Stimulated activated CD8-positive, alpha-beta memory T cell treated with anti-CD3 and anti-CD28 coated beads, Interleukin-4, amount 100 ng/mL, for 4 hours (primary cell): ENCODE measurements at places on chromosomes 2 and 18.

DNA sequence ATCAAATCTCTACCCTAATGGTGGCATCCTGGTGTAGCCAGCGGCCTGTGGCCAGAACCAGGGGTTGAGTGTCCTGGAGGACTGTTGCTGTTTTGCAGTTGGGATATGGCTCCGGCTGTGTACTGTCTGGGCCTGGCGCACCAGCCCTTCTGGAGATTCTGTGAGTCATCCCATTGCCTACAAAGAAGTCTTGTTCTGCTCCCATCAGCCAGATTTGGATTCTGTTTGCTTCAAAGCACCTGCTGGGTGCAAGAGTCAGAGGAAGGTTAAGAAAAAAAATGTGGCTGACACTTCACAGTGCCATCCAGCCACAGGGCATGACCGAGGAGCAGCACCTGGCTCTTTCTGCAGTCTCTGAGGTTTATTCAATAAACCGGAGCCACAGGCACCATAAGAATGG, 41.0 kb upstream of the ASAP2 start:
- no peak for DNase-seq

GRCh38 chr2:11082880-11083279, 72.4 kb upstream of the SLC66A3 start:
- no peak for DNase-seq

GRCh38 chr2:11017921-11018320, 106.2 kb downstream of the KCNF1 start:
- DNase-seq = no peak

- DNase-seq = no peak
Observed at GRCh38 chr2:241227594-241227993, 39.1 kb downstream of the ANO7 start.

- DNase-seq = no peak
Observed at GRCh38 chr2:85288244-85288725, 39.5 kb downstream of the TGOLN2 start.

GRCh38 chr2:43540021-43540779, 55.6 kb downstream of the THADA start:
- DNase-seq = no peak

GRCh38 chr2:176848844-176849243, 363.8 kb upstream of the HNRNPA3 start:
- no peak for DNase-seq

DNA sequence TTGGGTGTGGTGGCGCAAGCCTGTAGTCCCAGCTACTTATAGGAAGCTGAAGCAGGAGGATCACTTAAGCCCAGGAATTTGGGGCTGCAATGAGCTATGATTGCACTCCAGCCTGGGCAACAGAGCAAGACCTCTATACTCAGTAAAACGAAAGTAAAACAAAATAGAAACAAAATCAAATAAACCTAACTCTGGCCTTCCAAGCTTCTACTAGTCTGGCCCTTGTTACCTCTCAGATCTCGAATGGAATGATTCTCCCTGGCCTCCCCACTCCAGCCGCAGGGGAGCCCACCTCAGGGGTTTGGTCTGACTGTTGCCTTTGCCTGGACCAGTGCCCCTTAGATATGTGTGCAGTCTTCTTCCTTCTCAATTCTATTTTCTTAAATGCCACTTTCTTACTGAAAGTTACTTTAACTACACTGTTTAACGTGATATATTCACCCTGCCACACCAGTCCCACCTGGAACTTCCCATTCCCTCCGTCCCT, 160.0 kb upstream of the GCFC2 start:
- DNase-seq = no peak

DNA sequence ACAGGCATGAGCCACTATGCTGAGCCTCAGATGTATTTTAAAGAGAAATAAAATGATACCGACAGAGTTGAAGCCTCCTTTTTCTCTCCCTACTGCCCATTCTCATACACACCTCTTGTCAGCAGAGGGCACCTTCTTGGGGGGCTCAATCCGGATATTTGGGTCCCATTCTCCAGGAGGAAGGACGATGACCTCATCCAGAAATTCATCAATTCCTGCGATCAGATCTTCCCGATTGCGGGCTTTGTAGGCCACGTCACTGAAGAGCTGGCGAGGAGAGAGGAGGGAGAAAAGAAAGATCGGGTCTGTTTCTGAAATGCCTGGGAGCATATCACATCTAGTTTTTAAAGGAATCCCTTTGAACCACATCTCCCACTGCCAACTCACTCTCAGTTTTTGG, 54.4 kb downstream of the MTHFD2 start:
- no peak for DNase-seq

DNA sequence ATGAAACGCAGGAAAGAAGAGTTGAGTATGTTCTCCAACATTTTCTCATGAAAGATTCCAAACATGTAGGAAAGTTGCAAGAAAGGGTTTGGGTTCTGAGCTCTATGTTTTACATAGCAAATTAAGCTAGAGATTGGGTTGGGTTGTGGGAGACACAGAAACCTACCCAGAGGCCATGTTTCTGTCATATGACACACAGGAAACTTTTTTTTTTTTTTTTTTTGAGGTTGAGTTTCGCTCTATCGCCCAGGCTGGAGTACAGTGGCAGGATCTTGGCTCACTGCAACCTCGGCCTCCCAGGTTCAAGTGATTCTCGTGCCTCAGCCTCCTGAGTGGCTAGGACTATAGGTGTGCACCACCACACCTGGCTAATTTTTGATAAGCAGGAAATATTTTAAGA, 57.6 kb downstream of the DOCK10 start:
- DNase-seq = no peak

DNA sequence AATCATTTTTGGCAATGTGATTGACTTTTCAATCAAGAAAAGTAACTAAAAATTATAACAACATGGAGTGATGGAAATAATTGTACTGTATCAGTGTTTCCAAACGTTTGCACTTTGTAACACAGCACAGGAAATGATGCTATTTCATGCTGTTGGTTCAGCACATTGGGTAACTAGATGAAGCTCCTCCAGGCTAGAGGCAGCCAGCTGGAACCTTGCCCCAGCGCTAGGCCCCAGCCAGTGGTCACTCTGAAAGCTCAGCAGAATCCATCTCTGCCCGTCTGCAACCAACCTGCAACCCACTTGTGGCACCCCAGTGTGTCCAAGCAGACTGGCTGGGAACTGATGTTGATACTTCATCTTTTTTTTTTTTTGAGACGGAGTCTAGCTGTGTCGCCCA, 15.3 kb downstream of the UNC50 start:
- DNase-seq = no peak

DNA sequence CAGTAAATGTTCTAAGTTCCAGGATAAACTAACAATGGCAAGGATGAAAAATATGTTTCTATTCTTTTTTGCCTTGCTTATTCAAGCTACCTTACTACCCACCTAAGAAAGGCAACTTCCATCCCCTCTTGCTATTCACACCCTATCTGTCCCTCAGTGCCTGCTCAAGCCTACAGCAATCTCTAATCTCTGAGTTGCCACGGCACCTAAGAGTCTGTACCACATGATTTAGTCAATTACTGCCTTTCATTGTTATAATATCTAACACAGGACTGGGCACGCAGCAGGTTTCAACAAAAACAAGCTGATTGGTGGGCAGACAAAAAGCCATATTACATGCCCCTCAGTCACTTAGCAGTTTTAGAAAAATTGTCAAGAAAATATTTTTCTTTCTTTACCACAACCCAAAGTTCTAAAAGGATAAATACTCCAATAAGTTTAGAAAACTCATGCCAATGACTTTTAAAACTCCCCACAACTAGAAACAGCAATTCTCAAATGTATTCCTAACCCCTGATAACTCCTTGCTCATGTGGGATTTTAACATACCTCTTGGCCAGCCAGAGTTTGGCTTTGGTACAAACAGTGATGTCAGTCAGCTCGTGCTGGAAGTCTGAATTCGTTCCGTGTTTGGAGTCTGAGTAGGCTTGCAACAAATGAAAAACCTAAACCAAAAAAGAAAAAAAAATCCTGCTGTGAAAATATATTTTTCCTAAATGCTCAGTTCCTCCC, 117.3 kb upstream of the ZFP36L2 start:
- DNase-seq = no peak

DNA sequence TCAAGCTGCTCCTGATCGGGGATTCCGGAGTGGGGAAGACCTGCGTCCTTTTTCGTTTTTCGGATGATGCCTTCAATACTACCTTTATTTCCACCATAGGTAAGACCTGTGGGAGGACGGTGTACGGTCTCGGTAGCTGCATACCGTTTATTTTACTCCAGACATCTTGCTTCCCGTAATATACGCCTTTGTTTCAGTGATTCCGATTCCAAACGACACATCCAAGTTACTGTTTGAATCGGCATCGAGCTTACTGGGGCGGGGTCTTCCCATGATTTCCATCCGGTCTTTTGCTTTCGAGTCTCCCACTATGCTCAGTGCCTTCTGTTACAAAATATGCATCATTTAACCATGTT, 731 bp downstream of the RAB10 start:
- DNase-seq = no peak

GRCh38 chr18:36354989-36355388, 57.5 kb downstream of the FHOD3 start:
- no peak for DNase-seq

DNA sequence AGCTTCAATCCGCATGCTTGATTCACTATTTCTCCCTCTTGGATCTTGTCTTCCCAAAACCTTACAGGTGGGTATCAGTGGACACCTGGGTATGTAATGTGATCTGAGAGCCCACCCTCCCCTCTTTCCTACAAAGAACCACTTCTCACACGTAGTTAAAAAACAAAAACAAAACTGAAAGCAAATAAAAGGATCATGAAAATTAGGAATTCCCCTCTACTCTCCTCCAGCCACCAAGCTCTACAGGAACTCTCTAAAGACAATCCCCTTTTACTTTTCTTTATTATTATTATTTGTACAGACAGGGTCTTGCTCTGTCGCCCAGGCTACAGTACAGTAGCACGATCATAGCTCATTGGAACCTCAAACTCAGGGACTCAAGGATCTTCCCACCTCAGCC, 40.8 kb upstream of the MYO1B start:
- DNase-seq = no peak

DNA sequence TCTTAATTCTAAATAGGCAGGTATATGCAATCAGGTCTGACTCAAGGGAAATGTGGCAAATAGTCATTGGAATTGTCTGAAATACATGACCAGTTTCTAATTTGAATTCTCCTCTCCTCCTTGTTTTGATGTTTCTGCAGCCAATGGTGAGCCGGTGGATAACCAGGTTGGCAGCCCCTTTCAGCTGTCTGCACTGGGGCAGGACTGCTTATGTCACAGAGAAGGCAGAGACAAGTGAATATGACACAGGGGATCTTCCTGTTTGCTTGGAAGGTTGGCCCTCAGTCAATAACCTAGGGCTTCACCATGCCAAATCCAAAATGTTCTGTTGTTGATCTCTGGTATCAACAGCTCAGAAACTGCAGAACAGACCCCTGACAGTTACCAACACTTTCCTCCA, 12.1 kb downstream of the MYT1L start:
- DNase-seq = no peak

DNA sequence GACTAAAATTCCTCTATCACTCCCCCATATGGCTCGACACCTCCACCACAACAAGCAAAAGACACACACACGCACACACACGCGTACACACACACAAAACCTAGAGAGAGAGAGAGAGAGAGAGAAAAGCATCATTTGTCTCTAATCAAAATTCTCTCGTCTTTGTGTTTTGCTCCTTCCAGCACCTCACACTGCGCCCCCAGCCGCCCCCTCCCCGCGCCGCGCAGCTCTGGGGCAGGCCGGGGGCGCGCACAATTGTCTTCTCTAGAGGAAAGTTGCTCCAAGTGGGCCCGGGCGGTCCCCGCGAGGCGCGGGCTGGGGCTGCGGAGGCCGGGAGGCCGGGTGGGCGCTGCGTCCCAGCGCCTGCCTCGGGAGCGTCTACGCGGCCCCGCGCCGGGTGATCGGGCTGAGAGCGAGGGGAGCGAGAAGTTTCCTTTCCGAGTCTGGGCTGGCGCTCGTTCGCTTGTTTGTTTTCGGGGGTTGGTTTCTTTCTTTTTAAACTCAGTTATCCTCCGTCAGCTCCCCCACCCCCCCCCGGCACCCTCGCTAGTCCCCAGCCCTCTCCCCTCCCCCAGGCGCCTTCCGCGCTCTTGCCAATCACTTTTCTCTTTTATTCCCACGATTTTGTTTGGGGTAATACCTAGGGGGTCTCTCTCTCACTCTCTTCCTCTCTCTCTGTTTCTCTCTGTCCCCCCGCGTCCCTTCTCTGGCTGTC, 4.1 kb downstream of the ZEB2 start:
- no peak for DNase-seq

DNA sequence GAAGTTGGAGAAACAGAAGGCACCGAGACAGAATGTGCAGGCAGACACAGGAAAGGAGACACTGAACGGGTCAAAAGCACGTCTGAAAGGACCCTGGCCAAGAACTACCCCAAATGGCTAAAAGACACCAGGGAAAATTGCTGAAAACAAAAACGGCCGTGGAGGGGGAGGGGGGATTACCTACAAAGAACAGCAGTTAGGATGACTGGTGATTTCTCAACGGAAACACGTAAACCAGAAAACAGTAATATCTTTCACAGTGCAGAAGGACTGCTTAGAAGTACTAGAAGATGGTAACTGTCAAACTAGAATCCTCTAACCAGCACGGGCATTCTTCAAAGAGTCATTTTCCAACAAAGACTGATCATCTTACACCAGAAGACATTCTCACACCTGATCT, 142.6 kb downstream of the HDAC4 start:
- DNase-seq = no peak

DNA sequence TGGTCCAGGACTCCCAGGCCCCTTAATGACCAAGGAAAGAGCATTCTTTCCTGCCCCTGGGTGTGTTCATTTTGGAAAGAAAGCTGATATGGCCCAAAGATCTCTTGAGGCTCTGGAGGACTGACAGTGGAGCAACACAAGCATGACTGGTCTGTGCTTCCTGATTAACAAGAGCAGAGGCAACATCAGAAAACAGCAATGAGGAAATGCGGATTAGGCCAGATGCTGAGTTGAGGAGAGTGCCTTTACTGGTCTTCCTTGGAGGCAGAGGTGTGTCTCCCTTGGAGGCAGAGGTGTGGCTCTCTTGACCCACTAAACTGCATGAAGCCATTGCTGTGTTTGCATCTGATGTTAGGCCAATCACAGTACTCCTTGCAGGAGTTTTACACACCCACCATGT, 19.9 kb downstream of the IL36B start:
- no peak for DNase-seq

- no peak for DNase-seq
Observed at GRCh38 chr2:25251071-25251421, 82.7 kb upstream of the POMC start.

- DNase-seq = peak; percentile 79
Observed at GRCh38 chr2:134917888-134918525, 615 bp upstream of the CCNT2 start.

GRCh38 chr2:233244818-233245217, 6.7 kb upstream of the ATG16L1 start:
- no peak for DNase-seq

- no peak for DNase-seq
Observed at GRCh38 chr18:40075616-40076015, 1879.4 kb upstream of the PIK3C3 start.

- DNase-seq = no peak
Observed at GRCh38 chr2:160703648-160704585, 210.3 kb upstream of the RBMS1 start.

GRCh38 chr2:55175254-55176093, 56.6 kb downstream of the CLHC1 start:
- no peak for DNase-seq

GRCh38 chr2:207045531-207045930, 106.2 kb downstream of the CPO start:
- no peak for DNase-seq

- no peak for DNase-seq
Observed at GRCh38 chr2:26934335-26934724, 36.1 kb upstream of the MAPRE3 start.

- no peak for DNase-seq
Observed at GRCh38 chr18:39199231-39199855, 1633.7 kb upstream of the CELF4 start.
